Activated gamma-delta T cell (primary cell): ENCODE measurements at places on chromosomes 2 and 18.

DNA sequence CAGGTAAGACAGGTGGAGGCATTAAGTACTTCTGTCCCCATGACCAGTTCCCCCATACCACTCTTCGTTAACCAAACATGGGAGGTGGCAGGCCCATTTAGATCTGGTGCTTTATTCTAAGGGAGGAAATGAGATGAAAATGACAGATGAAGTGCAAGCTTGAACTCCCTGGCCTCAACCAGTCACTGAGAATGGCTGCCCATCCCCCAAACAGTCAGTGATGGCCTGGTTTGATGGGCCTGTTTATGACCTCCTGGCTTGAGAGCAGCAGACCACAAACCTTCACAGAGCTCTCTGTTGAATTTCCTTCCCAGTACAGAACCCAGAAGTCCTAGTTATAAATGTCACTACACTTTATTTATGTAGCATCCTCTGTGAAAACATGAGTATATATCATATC is 31.1 kb downstream of the EPAS1 start:
- DNase-seq, result no peak

- DNase-seq, result no peak
Measured at GRCh38 chr2:179263015-179263414, 1.6 kb downstream of the SESTD1 start.

DNA sequence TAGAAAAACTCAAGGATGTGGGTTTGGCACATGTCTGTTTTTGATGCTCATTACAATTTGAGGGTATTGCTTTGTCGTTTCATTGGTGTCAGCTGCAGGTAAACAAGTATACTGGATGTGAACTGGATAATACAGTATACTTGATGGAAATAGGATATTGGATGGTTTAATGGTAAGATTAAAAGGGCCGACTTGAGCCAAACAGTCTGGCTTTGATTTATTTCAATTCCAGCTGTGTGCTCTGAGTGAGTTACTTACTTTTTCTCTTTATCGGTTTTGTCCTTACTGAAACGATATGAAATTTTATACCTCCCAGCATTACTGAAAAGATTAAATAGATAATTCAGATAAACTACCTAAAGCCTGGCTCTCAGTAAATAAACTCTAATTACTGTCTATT is 227.6 kb downstream of the ASXL3 start:
- DNase-seq, result no peak

- no peak for DNase-seq
Measured at GRCh38 chr2:149572102-149572953, 15.2 kb downstream of the MMADHC start.

- no peak for DNase-seq
Measured at GRCh38 chr2:48395658-48396057, 134.3 kb upstream of the STON1 start.

GRCh38 chr18:37383036-37383785 is 182.4 kb downstream of the CELF4 start:
- DNase-seq, result no peak

DNA sequence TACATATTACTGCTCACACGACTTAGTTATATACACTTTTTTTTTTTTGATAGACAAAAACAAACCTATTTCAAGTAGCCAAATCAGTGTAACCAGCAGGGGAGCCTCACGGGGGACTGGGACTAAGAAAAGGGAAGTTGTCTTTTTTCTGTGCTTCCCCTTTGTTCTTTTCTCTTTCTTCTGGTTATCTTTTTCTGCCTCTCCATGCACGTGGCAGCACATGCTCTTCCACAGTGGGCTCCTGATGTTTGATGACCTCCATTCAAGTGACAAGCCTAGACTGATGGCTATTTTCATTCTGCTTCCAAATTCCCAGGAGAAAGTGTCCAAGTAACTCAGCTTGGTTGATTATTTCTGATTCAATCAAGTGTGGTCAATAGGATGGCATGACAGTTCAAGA is 98.2 kb upstream of the STK39 start:
- no peak for DNase-seq

- no peak for DNase-seq
Measured at GRCh38 chr2:25174192-25174861, 5.9 kb upstream of the POMC start.

DNA sequence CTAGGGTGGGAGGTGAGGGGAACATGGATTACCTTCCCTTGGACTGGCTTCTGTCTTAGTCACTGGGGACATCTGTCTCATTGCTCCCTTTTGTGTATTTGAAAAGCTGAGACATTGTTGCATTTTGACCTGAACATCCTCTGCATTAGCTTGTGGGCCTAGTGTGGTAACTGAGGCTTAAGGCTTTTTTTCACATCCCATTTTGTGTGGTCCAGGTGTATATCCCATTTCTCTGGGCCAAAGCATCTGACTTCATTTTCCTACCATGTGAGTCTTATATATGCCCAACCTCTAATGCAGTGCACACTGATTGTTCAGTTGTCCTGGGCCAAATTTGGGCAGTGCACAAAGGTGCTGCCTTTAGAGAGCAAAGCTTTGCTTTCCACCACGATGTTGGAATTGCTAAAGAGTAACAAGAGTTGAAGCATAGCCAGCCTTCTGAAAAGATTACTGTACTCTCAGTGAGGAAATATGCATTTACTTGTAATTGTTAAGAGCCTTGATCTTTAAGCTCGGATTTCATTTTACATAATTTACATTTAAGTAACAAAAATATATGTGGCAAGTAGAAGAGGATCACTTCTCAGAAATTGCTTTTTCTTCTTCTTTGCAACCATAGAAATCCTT is 13.3 kb downstream of the PRKCE start:
- no peak for DNase-seq
